Hippocampal formation (tissue), 2 donors: ENCODE measurements at places on chromosomes 3 and 15.

- no peak for DNase-seq
These were observed 678.4 kb upstream of the GRM7 start for GRCh38 chr3:6182476-6182875.

DNA sequence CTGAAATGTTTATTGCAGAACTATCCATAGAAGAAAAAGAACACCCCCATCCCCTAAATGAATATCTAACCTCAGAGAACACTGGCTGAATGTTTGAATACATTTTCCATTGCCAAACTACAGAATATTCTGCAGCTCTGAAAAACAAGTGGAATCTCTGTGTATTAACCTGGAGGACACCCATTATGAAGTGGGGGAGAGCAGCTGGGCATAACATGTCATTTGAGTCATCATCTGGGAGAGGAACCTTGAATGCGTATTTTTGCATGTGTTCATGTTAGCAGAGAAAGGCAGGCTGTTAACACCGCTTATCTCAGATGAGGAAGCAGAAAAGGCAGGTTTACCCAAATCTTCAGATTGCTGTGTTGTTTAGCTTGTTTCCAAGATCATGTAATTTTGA lies 31.5 kb downstream of the ESYT3 start:
- no peak for DNase-seq

DNA sequence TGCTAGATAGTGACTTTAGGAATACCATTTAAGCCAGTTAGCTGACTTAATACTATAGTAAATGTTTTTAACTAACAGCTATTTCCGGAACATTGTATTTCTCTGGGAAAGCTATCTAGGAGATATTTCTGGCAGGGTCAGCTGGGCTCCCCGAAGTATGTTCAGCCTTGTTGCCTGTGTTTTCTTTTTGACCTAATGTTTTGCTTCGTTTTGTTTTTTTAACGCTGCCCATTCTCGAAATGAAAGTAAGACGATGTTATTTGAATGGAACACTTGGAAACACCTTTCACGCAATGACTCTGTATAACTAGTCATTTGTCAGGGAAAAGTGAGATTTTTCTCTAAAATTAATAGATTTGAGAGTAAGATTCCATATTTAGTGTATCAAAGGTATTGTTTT lies 702.9 kb upstream of the NAALADL2 start:
- DNase-seq, result no peak

- no peak for DNase-seq
These were observed 85.1 kb upstream of the NANOGP8 start for GRCh38 chr15:35170207-35170606.

- no peak for DNase-seq
These were observed 381.4 kb upstream of the ONECUT1 start for GRCh38 chr15:53171571-53171970.

- no peak for DNase-seq
These were observed 115.7 kb downstream of the AKAP13 start for GRCh38 chr15:85496151-85496550.

- no peak for DNase-seq
These were observed 116.6 kb downstream of the SEC22A start for GRCh38 chr3:123318374-123318773.

DNA sequence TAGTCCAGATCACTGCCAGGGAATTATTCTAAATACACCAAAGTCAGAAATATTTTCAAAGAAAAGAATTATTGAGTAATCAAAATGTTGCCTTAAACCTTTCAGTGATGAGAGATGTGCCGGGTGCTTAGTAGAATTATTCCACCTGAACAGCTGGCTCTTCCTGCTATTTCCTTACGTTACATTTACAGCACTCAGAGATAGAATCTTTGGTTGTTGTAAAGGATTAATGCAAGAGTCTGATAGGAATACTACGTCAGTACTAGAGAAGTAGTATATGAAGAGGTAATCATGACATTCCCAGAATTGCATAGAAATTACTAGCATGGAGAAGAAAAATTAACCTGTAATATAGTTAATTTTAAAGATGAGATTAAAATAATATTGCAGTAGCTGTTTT lies 50.9 kb upstream of the ZDHHC23 start:
- DNase-seq, result no peak

DNA sequence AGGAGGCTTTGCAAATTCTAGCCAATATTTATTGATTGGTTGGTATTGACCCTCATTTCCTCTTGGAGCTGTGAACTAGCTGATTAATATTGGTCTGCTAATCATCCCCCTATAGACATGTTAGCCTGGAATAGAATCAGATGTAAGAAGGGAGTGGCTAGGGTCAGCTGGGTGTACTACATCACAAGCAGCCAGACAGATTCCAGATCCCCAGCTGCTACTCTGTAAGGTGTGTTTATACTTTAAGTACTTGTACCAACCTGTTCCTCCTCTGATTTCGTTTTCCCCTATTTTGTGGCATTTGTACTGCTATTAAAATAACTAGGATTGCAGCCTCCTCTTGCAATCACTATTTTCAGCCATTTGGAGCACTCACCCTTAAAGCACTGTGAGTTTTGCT lies 49.9 kb downstream of the PARP15 start:
- no peak for DNase-seq

DNA sequence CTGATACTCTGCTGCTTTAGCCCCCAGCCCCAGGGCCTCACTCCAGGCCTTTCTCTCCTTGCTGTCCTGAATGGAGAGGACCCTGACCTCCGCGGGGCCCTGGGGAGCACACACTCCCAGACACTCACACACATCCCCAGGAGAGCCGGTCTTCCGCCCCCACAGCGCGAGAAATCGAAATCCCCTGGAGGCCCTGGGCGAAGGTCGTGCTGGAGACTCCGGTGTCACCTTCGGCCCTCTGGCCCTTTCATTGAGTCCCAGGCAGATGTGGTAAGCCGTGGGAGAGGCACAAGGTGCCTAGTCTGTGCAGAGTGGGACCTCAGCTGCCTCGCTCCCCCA lies 848 bp upstream of the GOLGA8B start:
- DNase-seq, result no peak
